ENCODE measurements at places on chromosomes 5 and 9.

GRCh38 chr5:138699482-138699881 lies 53.7 kb upstream of the CTNNA1 start:
- DNase-seq: no peak

DNA sequence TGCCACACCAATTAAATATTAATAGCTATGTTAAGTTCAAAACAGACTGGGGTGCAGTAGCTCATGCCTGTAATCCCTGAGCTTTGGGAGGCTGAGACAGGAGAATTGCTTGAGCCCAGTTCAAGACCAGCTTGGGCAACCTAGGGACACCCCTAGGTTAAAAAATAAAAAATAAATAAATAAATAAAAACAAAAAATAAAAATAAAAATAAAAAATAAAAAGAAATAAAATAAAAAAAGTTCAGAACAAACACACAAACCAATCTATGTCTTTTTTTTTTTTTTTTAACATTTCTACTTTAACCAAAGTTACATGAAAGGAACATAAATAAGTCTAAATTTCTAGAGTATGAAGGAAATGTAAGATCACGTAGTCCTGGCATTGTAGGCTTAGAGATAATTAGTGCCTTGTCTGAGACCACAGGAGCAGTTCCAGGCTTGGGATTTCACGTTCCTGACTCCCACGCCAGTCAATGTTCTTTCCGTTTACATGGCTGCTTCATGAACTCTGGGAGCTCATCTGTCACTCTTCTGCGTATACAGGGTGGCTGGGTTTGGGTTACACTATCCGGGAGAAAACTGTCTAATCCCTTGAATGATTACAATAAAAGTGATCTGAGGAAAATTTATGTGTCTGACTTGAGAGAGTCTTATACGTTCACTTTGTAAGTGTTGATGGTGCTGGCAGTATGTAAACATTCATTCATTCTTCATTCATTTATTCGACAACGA lies 85.2 kb downstream of the KIAA1958 start:
- no peak for DNase-seq

DNA sequence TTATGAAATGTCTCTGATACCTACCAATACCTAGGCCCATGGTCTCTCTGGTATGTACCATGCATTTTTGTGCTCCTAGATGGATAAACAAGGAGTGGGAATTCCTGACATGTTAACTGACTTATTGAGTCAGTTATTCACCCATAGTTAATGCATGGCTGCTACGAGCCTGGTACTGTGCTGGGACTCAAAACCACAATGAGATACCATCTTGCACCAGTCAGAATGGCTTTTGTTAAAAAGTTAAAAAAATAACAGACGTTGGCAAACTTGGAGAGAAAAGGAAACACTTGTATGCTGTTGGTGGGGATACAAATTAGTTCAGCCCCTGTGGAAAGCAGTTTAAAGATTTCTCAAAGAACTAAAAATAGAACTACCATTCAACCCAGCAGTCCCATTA lies 293.8 kb downstream of the OSTF1 start:
- DNase-seq: no peak

DNA sequence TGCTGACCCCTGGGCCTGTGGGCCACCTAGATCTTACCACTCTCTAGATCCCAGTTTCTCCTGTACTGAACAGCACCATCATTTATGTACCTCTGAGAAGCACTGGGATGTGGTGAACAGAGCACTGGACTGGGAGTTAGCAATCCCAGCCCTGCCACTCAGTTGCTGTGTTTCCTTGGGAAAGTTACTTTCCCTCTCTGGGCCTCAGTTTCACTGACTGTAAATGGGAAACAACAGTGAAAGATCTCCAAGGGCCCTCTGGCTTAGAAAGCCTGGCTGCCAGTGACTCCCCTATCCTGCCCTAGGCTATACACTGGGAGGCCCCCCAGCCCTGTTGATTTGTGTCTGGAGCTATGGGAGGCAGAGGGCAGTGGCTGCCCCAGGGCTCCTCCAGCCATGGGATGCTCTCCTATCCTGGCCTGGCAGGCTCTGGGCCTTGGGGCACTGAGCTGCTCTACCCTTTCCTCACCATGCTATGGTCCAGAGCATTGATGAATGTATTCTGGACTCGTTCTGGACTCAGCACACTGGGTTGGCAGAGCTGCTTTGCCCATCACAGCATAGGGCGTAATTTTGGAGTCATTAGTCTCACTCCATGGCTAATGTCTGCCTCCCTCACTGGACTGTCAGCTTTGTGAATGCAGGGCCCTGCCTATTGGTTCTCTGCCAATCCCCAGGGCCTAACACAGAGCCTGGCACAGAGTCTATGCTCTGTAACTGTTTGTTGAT lies 99.3 kb downstream of the RGS3 start:
- DNase-seq: no peak

DNA sequence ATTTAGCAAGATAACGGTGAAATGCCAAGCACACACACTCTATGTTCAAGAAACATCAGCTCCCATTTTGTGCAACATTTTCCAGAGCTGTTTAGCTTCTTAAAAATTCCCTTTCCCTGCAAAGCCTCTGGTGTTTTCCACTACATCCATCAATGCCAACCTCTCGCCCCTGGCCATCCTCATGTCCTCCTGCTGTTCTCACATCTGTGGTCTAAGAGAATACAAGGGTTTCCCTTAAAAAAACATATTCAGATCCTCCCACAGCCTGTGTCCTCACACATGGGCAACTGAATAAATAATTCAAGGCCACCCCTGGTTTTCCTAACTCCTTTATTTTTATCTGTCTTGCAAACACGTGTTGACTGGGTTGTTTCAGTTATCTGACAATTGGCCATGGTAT lies 70.3 kb downstream of the PAPPA start:
- no peak for DNase-seq

DNA sequence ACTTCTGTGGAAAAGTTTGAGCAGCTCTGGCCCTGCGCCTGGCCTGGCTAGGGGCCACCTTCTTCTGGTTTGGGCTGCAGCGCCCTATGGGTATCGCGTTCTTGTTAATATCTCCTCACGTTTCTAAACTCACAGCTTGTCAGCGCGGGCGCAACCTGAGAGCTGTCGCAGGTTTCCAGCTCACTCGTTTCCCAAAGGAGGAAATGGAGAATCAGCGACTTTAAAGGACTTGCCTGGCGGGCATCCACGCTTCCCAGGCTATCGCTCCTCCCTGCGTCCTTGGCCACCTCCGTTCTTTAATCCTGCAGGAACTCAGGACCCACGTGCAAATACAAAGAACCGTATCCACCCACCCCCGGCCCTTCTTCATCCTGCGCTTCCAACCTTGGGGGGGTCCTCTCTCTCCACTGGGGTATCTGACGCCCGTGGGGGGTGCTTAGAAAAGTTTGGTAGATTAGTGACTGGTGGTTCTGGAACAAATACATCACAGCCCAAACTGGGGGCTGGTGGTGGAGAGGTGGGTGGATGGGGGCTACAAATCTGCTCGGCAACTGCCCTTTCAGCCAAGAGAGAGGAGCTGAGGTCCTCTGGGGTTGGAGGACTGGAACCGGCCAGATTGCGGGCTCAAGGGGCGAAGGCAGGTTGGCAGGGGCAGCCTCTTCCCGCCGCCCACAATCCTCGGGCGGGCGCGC lies 578 bp upstream of the PSAT1 start:
- DNase-seq: no peak

GRCh38 chr5:113214606-113215323 lies 220.0 kb downstream of the TSSK1B start:
- DNase-seq: no peak

DNA sequence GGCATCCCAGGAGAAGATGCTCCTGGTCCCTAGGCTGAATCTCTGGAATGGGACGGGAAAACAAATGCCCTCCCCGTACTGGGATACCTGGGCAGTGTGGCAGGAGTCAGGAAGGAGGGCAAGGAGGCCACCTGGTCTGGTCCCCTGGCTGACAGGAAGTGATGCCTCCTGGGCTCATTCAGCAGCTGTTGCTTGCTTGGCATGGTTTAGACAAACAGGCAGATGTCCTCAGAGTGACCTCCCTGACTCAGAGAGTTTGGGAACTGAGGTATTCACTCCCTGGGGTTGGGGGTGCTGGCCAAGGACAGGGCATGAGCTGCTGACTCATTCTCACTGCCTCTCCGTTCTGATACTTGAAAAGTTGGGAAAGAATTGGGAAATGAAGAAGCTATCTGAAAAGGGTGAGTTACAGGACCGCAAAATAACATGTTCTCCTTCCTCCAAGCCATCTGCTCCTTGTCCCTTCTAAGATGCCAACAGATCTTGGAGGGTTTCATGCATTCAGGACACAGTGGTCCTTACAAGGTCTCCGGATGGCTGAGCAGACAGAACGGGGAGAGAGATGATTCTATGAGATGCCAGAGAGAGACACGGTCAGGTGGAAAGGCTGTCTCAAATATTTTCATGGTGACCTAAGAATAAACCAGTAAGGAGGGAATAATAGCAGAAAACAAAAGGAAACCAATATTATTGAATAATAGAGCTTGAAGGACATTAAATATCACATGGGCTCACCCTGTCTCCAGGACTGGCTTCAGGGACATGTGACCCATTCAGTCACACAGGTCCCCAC lies 534.5 kb downstream of the BNC2 start:
- DNase-seq: no peak

GRCh38 chr5:111792471-111793058 lies 35.6 kb upstream of the NREP start:
- no peak for DNase-seq

DNA sequence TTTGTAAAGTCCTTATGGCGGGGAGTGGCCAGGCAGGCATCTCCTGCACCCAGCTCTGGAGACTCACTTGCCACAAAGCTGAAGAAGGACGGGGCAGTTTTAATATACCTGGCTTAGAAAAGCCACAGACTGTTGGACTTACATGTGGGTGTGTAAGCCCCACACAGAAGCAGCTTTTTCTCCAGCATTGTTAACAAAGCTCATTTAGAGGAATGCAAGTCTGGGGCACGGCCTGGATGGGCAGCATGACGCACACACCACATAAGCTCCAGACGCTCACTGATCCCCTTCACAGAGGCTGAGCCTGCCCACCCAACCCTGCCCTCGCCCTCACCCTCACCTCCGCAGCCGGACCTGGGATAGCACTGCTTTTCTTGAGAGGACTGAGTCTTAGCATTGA lies 58.0 kb upstream of the PDE8B start:
- no peak for DNase-seq

- no peak for DNase-seq
These were observed 10.6 kb upstream of the VLDLR start for GRCh38 chr9:2610985-2611384.

- no peak for DNase-seq
These were observed 27.6 kb upstream of the NFIB start for GRCh38 chr9:14341437-14342122.

Data from stimulated activated CD8-positive, alpha-beta memory T cell treated with anti-CD3 and anti-CD28 coated beads, Interleukin-4, amount 100 ng/mL, for 1 hour (primary cell).